H4 (cell line): ENCODE measurements at places on chromosomes 3 and 15. TPM values are rescaled to one million over a fixed set of nuclear protein-coding genes. Genes with fewer than 3 reads are reported as not detected.

IQCH gene
- total RNA-seq: 0.43 and 1.4 TPM in 2 replicates

TOPAZ1 gene
- not detected in 2 replicates for total RNA-seq

LARP6 gene
- total RNA-seq: 45.5 and 52.9 TPM in 2 replicates

GPR149 gene
- total RNA-seq: not detected in 2 replicates

LSMEM2 gene
- not detected in 2 replicates for total RNA-seq

DUOXA2 gene
- not detected in 2 replicates for total RNA-seq

- DNase-seq: peak; percentile 21
These were observed 27.1 kb upstream of the MAP3K13 start for GRCh38 chr3:185335799-185336198.

DNA sequence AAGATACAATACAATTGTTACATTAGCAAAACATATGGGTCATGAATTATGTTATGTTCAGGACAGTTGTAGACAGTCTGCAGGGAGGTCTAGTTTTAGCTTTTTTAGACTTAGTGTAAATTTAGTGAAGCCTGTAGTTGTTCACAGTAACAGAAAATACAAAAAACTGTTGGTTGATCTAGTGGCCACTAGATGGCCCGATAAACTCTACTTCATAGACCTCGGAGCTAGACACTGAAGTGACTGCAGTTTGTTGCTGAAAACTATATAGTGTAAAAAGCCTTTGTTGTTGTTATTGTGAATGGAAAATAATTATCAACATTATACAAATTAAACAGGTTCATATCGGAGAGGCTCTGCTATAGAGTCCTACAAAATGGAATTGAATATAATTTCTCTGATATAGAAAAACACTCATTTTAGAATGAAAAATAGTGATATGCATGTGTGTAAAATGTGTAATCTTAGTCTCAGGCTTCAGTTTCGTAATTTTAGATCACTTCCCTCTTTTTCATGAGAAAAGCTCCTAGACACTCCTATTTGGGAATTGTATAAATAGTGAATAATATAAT is 18.3 kb downstream of the MAGEL2 start:
- DNase-seq: no peak

DNA sequence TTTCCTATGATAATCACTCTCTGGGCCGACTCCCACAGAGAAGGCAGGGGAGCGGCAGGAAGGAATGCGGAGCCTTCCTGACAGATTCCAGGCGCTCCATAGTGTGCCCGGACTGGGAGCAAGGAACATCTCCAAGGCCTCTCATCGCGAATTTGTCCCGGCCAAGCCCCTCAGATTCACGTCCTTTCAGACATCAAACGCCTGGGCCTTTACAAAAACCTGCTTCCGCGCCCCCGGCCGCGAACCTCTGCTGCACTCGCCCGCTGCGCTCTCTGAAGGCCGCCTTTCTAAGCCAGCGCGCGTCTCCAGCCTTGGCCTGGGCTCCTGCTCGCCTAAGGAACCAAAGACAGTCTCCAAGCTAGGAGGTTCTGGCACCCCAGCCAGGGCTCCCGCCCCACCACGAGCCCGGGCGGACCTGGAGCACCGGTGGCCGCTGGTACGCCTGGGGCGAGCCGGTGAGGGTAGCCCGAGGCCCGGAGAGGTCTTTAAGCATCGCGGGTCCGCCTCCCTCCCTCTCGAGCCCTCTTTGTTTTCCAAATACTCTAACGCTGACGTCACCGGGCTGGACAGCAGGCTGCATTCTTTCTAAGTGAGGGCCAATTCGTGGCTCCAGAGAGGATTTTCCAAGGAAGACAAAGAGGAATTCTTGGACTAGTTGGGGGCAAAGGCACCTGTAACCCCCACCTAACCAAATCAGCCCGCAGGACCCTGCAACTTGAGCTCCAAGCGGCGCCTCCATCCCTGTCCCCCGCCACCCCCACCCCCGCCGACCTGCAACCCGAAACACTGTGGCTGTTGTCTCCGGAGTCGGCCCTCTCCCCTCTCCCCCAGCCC is 759 bp downstream of the AMOTL2 start:
- peak; percentile 89 for DNase-seq

CCR8 gene
- not detected in 2 replicates for total RNA-seq

DNA sequence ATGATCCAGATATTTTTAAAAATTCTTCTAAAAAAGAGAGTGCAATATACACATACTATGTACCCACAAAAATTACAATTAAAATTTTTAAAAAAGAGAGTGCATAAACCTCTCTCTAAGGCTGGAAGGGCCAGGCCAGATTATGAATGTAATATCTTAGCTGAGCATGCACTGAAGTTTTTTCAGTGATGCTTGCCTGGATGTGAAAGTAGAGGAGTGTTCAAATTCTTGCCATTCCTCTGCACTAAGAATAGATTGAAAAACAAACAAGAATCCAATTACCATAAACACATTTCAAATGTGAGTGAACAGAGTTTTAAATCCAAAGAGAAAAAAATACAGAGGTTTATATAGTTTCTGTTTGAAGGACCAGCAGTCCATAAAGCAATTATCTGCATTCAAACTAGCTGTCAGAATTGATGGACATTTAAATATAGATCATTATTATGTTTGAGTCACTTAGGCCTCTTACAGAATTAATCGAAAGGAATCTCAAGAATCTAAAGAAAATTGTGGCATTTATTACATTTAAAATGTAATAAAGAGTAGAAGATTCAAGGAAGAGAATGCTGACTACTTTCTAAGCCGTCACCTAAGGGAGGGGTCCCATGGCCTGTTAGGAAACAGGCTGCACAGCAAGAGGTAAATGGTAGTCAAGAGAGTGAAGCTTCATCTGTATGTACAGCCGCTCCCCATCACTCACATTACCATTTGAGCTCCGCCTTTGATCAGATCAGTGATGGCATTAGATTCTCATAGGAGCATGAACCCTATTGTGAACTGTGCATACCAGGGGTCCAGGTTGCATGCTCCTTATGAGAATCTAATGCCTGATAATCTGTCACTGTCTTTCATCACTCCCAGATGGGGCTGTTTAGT is 159.3 kb upstream of the MDFIC2 start:
- DNase-seq: peak; percentile 4

- DNase-seq: no peak
These were observed 9.7 kb upstream of the PTPN23 start for GRCh38 chr3:47370887-47371697.

LSAMP gene
- total RNA-seq: 4.7 and 5.9 TPM in 2 replicates

ADCY5 gene
- 0.18 and 0.85 TPM in 2 replicates for total RNA-seq

DNA sequence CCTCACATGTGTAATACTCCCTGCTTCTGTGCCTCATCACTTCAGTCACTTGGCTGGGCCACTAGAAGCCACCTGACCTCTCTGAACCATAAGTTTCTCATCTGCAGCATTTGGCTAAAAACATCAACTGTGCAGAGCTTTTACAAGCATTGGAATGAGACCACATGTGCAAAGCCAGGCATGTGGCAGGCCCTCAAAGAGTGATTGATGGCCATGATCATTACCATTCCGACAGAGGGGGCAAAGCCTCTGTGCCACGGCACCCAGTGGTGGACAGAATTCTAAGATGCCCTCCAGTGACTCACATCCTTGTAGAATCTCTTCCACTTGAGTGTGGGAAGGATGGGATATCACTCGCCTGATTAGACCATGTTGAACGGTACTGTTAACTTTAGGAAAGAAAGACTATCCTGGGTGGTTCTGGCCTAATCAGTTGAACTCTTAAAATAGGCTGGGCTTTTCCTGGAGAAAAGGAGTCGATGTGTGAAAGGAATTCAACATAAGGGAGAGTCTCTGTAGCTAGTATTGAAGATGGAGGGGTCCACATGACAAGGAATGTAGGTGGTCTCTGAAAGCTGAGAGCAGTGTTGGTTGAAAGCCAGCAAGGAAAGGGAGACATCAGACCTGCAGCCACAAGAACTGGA is 13.5 kb downstream of the CDCP1 start:
- no peak for DNase-seq

CCR4 gene
- total RNA-seq: not detected in 2 replicates

UBAP1L gene
- 0.06 TPM in 1 of 2 replicates, not detected in the other for total RNA-seq

DNA sequence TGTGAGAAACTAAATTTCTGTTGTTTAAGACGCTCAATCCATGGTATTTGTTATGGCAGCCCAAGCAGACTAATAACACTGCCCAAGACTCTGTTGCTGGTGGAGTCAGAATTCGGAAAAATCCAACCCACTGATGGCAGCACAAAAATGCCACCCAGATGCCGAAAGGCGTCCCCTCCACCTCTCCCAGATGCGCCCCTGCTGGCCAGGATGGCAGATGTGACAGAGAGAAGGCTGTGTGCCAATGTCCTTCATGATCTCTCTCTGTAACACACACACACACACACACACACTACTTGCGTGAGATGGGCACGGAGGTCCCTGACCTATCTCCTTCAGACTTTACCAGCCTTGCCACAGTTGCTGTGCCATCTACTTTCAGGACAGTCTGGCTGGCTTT is 10.9 kb upstream of the LYSMD4 start:
- DNase-seq: no peak

- peak; percentile 38 for DNase-seq
These were observed 229.9 kb downstream of the THRB start for GRCh38 chr3:24264748-24265158.

MAPKAPK3 gene
- total RNA-seq: 25.5 and 28.6 TPM in 2 replicates

GRCh38 chr3:42276141-42277132 is 10.5 kb upstream of the CCK start:
- no peak for DNase-seq

TMEM207 gene
- not detected in 2 replicates for total RNA-seq

GRCh38 chr3:124599779-124600693 is 130.2 kb upstream of the UMPS start:
- DNase-seq: no peak

- no peak for DNase-seq
These were observed 61.5 kb downstream of the LRRC49 start for GRCh38 chr15:70954171-70954570.

- no peak for DNase-seq
These were observed 571.8 kb downstream of the TUSC7 start for GRCh38 chr3:117281371-117281770.

GRCh38 chr15:73231661-73232419 is 136.9 kb downstream of the HCN4 start:
- DNase-seq: peak; percentile 42

- DNase-seq: no peak
These were observed 517.2 kb upstream of the CBLB start for GRCh38 chr3:106386050-106386449.

CHRNA3 gene
- 0.04 TPM in 1 of 2 replicates, not detected in the other for total RNA-seq

DNA sequence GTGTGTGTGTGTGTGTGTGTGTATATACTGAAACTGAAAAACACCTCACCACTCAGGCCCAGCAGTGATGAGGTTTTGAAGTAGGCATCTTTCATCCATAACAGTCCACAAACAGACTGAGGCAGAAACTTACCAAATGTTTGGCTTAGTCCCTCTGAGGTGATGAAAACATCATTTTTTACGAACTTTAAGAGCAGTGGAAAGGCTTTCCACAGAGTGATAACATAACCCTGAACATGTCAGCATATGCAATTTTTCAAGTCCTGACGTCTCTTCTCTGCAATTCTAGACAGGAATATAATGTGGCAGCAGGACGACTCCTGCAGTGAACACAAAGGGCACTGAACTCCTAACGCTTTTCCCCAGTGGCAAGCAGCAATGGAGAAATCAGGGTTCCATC is 247.0 kb upstream of the THBS1 start:
- DNase-seq: no peak

DNA sequence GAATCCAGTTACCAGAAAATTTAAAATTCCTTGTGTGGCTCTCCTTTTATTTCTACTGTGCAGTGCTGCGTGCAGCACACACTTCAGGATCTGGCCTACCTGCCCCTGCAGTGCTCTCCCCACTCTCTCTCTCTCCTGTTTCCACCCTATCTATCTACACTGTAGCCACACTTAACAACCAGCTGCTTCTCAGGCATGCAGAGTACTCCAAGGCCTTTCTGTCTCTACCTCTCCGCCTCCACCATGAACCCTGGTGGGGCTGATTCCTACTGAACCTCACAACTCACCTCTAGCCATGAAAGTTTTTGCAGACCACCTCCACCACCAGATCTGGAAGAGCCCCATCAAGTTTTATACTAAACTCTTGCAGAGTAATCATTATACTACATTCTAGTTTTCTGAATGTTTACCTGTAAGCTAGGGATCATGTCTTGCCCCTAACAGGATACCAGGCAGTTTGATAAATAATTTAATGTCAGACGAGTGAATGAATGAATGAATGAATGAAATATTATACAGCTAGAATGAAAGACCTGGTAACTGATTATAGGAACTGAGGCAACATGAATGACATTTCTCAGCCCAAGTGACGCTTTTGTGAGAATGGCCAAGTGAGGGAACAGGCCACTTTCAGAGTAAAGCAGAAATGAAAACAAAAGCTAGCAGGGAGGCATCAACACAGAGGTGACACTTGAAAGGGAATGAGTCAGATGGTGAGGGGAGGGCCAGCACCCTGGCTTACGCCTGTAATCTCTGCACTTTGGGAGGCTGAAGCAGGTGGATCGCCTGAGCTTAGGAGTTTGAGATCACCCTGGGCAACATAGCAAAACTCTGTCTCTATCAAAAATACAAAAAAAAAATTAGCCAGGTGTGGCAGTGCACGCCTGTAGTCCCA is 363.5 kb downstream of the FOXP1 start:
- no peak for DNase-seq

DNA sequence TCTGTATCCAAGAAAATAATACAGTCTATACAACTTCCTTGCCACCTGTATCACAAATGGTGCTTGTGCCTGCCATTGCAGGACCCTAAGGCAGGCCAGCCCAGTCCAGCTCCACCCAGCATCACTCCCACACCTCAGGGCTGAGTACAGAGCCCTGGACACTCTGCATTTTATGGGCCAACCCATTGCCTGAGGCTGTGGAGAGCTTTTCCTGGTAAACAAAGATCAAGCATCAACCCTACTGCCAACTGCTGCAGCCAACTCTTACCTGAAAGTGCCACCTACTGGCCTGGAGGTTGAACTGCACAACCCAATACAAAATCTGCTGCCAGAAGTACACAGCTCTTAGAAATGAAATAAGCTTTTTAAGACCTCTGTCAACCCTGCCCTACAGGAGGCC is 1082.2 kb downstream of the NAALADL2 start:
- peak; percentile 82 for DNase-seq

CMC1 gene
- 11.7 and 13.7 TPM in 2 replicates for total RNA-seq

DNA sequence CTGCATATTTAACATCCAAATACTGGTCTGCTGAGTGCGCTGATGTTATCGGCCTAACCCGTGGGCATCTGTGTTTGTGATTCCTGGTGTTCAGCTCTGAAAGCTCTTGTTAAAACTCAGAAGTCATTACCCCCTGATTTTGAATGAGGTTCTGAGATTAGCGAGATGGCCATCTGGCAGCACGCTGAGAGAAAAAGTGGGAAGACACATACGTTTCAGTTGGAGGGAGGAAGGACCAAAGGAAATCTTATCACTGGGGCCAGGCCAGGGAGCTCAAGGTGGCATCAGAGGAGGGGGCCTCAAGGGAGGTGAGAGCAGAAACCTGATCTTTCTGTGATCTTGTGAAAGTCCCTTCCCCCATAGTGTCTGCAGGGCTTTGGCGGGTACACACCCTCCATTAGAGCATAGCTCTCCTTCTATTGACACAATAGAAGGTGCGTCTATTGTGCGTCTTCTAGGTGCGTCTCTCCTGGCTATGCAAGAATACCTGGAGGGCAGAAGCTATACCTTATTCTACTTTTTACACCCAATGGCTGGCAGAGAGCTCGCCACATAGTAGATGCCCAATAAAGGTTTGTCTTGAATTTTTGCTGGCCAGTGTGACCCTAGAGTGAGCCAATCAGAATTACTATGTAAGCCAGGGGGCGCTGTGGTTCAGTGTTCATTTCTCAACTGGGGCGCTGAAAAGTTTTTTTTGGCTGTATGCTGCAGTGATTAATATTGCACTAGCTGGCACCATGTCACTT is 182.4 kb downstream of the SHQ1 start:
- no peak for DNase-seq
